NCI-H2227 treated with DMSO at 0.1 percent for 48 hours (cell line): ENCODE measurements at places on chromosomes 12 and 14.

DNA sequence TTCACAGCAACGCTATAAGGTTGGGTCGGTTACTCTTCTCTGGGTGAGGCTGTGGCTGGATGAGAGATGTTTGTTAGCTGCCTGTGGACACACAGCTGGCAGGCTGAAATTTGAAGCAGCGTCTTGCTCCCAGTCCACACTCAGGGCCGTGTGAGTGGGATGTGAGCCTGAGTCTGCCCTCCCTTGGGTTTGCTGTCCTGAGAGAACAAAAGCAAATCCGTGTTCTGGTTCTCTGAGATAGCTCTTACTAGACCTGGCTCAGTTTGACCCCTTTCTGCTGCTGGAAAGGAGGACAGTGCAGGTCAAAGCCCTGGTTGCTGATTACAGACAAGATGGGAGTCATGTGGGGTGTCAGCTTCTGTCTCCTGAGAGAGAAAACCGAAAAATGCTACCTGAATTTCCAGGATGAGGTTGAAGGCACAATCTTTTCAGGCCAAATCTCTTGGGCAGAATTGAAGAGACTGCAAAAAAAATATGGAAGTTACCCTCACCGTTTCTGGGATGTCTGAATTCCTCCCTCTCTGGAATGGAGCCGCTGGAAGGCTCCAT, 270.8 kb downstream of the ZFP36L1 start:
- DNase-seq: no peak

GRCh38 chr12:64968989-64969819, 144.8 kb downstream of the TBC1D30 start:
- no peak for DNase-seq

DNA sequence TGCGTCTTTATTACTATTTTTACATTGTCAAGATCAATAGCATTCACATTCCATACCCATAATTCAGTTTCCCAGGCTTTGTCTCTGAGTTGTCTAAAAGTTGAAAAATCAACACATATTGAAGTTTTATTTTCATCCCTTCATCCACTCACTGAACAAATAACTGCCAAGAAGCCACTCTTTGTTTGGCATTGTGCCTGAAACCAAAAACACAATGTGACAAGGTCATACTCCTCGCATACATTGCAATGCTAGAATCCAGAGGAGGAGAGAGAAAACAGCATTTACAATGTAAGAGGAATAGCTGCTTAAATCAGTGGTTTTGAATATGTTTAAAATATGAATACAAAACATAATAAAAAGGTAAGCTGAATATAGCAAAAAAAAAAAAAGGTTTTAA, 71.8 kb downstream of the CCDC60 start:
- no peak for DNase-seq

GRCh38 chr12:119200601-119201000, 21.9 kb downstream of the HSPB8 start:
- DNase-seq: no peak

- no peak for DNase-seq
Measured at GRCh38 chr12:75868501-75868900, 163.1 kb downstream of the PHLDA1 start.

GRCh38 chr12:96986883-96987523, 79.9 kb downstream of the NEDD1 start:
- peak; percentile 61 for DNase-seq

DNA sequence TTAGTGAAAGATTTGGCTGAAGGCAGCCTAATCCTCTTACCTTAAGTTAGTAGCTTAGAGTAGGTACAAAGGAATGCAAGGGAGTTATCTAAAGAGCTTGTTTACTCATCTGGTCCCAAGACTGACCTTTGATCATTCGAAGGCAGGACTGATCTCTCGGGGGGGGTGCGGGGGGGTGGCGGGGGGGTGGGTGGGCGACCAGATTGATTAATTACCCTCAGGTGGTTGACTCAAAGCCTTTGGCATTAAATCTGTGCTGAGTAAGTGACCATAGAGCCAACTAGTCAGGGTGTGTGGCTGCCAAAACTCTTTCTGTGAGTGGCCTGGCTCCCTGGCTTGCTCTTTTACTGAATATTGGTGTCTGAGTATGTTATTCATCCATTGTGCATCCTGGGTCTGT, 731.9 kb upstream of the FBXO33 start:
- DNase-seq: no peak

GRCh38 chr12:68773582-68773981, 27.6 kb downstream of the SLC35E3 start:
- DNase-seq: no peak

GRCh38 chr14:53890611-53891101, 66.0 kb downstream of the BMP4 start:
- no peak for DNase-seq

- DNase-seq: no peak
Measured at GRCh38 chr12:6950401-6950801, 755 bp upstream of the PTPN6 start.

GRCh38 chr12:32702473-32702872, 23.4 kb downstream of the DNM1L start:
- no peak for DNase-seq

DNA sequence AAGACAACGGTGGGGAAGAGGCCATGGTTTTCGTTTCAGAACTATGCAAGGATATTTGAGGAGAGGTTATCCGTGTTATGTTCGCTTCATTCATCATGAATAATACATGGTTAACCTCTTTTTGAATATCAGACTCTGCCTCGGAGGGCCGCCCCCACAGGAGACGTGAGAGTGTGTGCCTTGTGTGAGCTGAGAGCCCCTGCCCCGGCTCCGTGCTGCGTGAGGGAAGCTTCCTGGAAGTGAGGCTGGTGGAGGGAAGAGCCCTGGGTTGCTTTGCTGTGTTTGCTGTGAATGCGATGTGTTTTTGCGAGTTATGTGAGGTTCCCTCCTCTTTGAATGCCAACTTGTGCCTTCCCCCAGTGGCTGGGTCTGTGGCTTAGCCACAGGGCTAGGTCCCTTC, 146.0 kb upstream of the RTL1 start:
- no peak for DNase-seq
